SK-N-DZ (cell line): ENCODE measurements at places on chromosomes 6 and 20.

GRCh38 chr6:31131595-31131994 lies 7.3 kb downstream of the PSORS1C2 start:
- DNase-seq: no peak

DNA sequence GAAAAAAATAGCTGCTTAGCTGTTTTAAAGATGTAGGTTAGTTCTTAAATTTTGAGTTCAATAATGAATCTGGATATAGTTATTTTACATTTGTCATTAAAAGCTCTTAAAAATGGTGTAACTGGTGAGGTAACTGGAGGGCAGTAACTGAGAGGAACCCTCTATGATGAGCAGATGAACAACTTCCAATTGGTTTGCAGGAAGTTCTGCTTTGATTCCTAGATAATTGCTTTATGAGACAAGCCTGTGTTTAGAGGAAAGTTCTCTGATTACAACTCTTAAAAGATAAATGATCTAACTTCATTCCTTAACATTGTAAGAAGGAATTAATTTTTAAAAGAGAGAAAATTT lies 8.5 kb downstream of the MYLIP start:
- DNase-seq: no peak

- no peak for DNase-seq
Observed at GRCh38 chr6:13586603-13587542, 12.5 kb downstream of the SIRT5 start.

GRCh38 chr20:24663496-24663895 lies 194.1 kb downstream of the SYNDIG1 start:
- DNase-seq: no peak

- no peak for DNase-seq
Observed at GRCh38 chr6:151443454-151443853, 8.5 kb downstream of the RMND1 start.

GRCh38 chr6:157203312-157203744 lies 120.0 kb downstream of the TMEM242 start:
- DNase-seq: no peak

DNA sequence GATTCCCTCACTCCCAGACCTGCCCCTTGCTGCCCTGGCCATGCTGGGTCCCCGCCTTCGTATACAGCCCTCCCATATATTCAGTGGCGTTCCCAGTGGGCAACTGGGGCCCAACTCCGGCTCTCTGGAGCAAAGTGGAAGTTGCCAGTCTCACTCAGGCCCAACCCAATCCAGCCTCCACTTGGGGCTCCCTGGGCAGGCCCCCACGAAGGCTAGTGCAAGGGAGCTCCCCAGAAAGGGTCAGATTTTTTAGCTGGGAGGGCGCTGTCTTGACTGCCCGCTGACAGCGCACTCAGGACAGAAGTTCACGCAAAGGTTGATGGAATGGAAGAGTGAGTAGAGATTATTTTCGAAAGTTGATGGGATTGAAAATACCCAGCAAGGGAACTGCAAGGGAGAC lies 5.9 kb downstream of the TP53TG5 start:
- DNase-seq: no peak

DNA sequence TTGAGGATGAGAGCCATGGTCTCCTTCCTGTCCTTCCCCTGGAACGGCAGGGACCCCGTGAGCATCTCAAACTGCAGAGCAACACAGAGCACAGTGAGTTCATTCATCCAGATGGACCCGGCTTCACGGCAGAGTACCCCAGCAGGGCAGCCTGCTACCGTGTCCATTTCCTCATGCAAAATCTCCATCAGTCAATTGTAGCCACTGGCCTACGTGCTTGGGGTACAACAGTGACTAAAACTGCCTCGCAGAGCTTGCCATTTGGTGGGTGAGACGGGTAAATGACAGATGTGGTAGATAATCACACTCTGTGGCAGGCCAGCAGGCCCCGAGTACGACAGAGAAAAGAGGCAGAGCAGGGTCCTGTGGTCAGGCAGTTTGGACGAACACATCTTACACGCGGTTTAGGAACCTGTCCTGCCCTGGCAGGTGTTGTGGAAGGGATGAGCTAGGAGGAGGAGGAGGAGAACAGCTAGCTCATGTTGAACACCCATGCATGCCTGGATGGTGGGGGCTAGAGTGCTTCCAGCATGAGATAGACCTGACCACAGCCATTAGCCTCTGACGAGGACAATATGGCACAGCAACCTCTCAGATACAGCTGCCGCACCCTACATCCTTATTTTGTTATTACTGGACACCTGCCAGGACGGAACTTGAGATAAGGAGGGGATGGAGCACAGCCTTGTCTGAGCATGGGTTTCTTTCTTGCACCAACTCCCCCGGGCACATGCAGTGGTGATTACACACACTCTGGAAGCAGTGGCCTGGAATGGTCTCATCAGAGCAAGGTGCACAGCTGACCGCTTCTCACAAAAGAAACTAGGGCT lies 95.6 kb downstream of the RAMACL start:
- peak; percentile 85 for DNase-seq

GRCh38 chr20:61531553-61532345 lies 279.7 kb downstream of the CDH4 start:
- no peak for DNase-seq

- DNase-seq: no peak
Observed at GRCh38 chr6:48135323-48136084, 24.5 kb upstream of the PTCHD4 start.

- DNase-seq: no peak
Observed at GRCh38 chr6:26477426-26477825, 19.7 kb downstream of the BTN2A1 start.

- no peak for DNase-seq
Observed at GRCh38 chr6:52102405-52102804, 15.0 kb upstream of the PKHD1 start.

- no peak for DNase-seq
Observed at GRCh38 chr20:39862470-39862891, 826.6 kb downstream of the MAFB start.

GRCh38 chr6:17919496-17919895 lies 67.9 kb downstream of the KIF13A start:
- no peak for DNase-seq

- no peak for DNase-seq
Observed at GRCh38 chr6:154433477-154434241, 76.8 kb downstream of the CNKSR3 start.

DNA sequence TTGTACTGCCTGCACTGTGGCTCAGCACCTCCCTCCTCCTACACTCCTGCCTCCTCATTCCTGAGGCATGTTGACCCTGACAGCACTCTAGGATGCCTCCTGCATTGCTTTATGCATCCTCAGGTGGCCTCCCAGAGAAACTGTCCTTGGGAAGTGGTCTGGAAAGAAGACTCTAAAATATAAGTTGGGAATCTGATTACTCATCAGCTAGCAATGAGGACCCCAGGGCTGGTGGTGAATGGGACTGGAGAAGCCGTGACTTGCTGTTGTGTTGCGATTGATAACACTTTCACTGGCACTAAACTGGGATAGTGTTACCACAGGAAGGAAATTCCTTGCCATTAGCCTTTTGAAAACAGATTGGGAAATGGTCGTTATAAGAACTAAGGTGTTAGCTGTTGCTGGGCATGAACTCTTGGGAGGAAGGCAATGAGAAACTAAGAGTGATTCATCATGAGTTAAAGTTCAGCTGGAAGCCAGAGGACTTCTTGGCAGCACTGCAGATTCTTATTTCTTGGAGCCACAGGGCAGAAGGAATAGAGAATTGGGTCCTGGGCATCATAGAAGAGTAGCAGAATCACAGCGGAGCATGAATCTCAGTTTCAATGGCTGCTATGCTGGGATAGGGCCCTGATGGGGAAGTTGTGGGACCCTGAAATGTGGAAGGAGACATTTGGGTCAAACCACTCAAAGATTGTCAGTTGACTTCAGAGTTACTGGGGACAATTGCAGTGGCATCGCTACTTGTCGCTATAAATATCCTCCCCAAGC lies 10.1 kb upstream of the SIRPD start:
- peak; percentile 0 for DNase-seq

GRCh38 chr6:169653691-169654090 lies 48.1 kb downstream of the WDR27 start:
- no peak for DNase-seq

- no peak for DNase-seq
Observed at GRCh38 chr20:3847429-3847940, 851 bp downstream of the MAVS start.

- no peak for DNase-seq
Observed at GRCh38 chr6:111583221-111583620, 22.5 kb downstream of the TRAF3IP2 start.

DNA sequence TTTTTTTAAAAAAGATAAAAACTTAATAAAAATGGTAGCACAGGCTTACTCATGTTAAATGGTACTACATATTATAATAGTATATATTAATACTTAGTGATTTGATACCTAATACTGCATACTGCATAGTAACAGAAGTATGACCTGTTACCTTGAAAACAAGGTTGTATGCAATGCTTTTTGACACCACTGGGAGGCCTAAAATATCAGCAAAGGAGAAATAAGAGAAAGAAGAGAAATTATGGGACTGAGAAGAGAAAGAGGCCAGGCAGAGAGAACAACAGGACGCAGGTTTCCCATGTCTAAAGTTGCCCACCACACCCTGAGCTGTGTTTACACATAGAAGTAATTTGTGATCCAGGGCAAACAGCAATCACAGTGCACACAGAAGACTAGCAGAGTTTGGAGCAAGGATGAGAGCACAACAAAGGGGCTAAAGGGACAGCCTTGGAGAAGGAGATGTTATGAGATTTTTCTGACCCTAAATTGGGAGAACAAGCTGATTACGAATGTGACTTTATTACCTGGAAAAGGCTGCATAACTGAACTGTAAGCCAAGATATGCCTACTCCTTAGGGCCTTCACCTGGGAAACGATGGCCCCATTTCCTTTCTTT lies 73.2 kb downstream of the ROS1 start:
- DNase-seq: no peak

GRCh38 chr20:46004889-46005473 lies 3.7 kb upstream of the MMP9 start:
- no peak for DNase-seq

- DNase-seq: no peak
Observed at GRCh38 chr6:132567566-132567965, 2.6 kb upstream of the TAAR6 start.

DNA sequence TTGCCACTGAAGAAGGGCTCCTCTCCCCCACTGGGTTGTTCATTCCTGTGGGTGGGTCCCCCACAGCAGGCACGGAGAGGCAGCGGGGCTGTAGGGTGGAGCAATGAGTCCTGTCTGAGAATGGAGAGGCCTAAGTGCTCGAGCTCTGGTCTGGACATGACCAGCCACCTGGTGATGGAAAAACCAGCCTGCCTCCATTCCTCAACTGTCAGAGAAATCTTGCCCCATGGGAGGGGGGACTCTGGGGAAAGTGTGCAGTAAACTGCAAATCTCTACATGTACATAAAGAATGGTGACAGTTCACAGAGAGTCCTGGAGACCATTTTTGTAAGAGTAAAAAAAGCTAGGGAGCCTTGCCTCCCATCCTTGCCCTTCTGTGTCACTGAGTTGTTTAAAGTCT lies 34.1 kb downstream of the INSM1 start:
- DNase-seq: no peak

GRCh38 chr6:33577718-33578117 lies 2.4 kb downstream of the BAK1 start:
- no peak for DNase-seq

DNA sequence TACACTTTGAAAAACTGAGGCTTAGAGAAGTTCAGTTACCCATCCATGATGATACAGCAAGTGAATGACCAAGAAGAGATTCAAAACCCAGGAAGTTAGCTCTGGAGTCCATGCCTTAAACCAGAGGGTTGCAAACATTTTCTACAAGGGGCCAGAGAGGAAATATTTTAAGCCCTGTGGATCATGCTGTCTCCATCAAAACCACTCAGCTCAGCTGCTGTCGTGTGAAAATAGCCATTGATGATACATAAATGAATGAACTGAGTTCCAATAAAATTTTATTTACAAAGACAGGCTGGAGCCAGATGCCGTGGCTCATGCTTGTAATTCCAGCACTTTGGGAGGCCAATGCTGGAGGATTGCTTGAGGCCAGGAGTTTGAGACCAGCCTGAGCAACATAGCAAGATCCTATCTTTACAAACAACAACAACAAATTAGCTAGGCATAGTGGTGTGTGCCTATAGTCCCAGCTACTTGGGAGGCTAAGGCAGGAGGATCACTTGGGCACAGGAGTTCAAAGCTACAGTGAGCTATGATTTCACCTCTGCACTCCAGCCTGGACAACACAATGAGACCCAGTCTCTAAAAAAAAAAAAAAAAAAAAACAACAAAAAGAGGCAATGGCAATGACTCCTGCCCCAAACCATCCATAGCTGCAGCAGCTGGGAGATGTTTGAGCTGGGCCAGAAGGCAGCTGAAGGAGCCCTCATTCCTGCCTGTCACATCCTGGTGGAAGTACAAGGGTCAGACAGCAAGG lies 44.1 kb upstream of the RIN2 start:
- no peak for DNase-seq

GRCh38 chr6:10759884-10760329 lies 12.3 kb downstream of the TMEM14B start:
- no peak for DNase-seq

- DNase-seq: peak; percentile 99
Observed at GRCh38 chr6:136103763-136104311, 146.3 kb downstream of the MTFR2 start.
